Muscle of leg (tissue), 16 donors: ENCODE measurements at places on chromosomes 7 and 10. TPM values are rescaled to one million over a fixed set of nuclear protein-coding genes. Genes with fewer than 3 reads are reported as not detected.

DNA sequence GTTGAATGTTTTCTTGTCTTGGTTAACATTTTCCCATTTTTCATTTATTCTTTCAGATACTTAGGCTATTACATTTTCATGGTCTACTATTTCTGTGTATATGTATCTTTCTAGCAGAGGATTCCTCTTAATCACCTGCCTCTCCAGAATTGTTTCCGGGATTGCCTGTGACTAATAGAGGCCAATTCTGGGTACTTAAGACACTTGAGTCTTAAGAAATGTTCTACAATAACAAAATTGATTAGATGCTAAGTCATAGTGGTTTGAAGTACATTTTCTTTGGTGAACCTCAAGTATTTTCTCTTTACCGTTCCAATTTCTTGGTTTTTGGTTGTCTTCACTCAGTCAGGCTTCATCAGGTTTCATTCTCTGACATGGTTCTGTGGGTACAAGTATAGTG lies 26.4 kb downstream of the BBS9 start:
- DNase-seq: no peak

- DNase-seq: no peak
Measured at GRCh38 chr10:132336919-132337407, 5.0 kb downstream of the LRRC27 start.

- DNase-seq: no peak
Measured at GRCh38 chr7:151137791-151138152, 29.7 kb downstream of the GBX1 start.

GRCh38 chr10:100998991-100999741 lies 442 bp upstream of the LZTS2 start:
- DNase-seq: peak; percentile 95

GRCh38 chr7:139767561-139767982 lies 10.2 kb downstream of the HIPK2 start:
- DNase-seq: no peak

DNA sequence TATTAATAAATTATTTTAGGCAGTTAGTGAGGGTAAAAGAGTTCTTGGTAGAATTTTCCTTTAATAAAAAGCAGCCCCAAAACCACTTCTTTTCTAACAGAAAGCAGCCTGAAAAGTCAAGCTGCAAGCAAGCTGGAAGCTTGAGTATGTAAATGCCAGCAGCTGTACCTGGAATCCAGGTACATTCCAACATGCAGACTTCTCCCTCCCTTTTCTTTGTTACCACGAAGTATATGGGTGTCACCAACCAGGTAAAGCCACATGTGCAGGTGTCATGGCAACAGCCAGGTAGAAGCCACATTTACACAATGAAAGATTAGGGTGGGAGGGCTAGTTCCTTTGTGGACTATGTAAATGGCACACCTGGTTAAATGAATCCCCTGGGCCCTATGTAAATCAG lies 114.6 kb downstream of the EPC1 start:
- no peak for DNase-seq

DNA sequence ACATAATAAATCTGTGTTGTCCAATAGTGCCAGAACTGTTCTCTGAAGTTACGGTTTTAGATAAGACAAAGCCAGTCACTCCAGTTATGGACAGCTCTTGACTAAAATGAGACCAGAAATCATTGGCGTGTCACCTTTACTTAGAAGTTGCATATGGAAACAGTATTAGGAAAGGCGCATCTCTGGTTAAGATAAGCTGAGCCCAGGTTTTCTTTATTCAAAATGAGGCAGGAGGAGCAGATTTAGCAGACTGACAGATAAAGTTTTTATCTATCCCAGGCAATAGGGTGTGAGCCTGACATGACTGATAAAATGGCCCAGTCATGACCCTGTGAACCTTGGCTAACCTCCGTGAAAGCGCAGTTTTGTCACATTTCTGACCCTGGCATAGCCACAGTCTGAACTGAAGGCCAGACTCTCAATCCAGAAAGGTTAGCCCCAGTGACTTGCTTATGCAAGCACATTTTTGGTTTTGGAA lies 4.2 kb downstream of the CYP26A1 start:
- DNase-seq: no peak

DNA sequence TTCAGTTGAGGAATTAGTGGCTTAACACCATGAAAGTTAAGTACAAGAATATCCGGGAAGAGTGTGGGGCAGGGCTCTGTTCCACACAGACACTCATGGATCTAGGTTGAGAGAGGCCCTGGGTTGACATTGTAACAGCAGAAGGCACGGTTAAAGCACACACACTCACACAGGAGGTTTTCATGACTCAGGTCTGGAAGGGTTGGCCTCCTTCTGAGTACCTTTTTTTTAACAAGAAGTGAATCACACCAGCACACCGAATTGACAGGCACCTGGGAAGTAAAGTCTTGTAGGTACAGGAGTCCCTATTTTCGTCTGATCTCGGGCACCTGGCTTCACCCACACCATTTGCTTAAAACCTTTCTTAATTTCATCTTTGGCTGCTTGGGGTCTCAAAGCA lies 509.4 kb upstream of the ADARB2 start:
- DNase-seq: no peak

GRCh38 chr10:77846718-77847311 lies 79.7 kb downstream of the DLG5 start:
- DNase-seq: peak; percentile 82

- peak; percentile 77 for DNase-seq
Measured at GRCh38 chr10:11162828-11163599, 145.3 kb downstream of the CELF2 start.

DNA sequence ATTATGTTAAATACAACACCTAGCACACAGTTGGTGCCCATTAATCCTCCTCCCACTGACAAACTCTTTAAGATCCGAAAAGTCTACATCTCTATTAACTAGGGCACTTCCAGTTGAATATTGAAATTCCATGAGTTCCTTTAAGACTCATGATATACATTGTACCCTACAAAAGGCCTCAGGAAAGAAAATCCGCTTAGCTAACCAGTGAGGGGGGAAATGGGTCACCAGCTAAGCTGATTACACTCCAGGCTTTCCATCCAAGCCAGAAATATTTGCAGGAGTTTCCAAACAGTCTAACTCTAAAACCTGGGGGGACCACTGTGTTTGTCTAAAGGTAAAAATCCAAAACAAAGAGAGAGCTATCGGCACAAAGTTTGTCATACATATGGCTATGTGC lies 1.3 kb upstream of the LRIT2 start:
- no peak for DNase-seq

DNA sequence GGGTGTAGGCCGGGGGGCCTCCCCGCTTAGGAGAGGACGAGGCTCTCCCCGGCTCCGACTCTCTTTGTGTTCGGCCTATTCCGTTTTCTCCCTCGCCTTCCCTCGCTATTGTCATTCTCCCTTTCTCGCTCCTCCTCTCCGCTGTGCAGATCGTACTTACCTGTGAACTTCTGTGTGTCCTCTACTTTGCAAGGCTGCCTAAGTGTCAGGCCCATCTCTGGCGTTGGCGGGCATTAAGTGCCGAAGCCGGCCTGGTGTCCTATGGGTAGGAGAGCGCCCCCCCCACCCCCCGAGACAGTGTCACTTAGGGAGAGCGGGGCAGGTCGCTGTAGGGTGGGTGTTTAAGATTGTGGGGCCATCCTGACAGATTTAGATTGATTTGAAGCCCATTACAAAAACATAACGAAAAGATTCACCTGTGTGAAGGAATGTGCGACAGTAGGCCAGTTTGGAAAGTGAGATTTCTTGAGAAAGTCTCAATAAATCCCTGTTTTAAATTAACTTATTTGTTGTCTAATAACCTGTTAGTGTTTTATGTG lies 579 bp downstream of the RBM33 start:
- DNase-seq: peak; percentile 59

DNA sequence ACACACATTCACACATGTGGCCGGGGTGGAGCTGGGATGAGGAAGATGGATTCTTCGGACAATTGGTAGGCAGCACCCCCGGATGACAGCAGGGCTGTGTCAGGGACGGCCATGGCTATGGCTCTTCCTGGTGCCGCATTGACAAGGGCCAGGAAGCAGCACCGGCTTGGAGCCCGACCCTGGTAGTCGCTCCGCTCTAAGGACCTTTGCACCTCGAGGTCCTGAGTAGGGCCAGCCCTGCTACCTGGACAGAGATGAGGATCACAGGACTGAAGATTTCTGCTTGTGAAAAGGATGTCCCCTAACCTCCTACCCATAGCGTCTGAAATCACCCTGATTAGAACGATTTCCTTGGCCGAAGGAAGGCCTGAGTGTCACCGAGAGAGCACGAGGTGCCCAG lies 134.1 kb downstream of the ADARB2 start:
- DNase-seq: no peak

DNA sequence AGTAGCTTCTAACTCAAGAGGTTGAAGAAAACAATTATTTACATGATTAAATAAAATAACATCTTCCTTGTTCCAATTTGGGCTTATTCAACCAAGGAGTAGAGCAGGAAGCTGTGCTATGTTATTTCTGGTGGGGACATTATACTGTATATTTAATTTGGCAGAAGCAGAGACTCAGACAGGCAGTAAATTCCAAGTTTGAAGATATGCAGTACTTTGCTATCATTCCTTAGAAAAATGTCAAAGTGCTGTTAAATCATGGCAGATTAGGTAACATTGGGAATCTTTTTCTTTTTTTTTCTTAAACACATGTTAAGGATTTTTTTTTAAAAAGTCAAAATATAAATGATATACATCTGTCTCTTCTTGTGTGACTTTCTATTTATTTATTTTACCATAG lies 190.1 kb downstream of the SUGCT start:
- no peak for DNase-seq

DNA sequence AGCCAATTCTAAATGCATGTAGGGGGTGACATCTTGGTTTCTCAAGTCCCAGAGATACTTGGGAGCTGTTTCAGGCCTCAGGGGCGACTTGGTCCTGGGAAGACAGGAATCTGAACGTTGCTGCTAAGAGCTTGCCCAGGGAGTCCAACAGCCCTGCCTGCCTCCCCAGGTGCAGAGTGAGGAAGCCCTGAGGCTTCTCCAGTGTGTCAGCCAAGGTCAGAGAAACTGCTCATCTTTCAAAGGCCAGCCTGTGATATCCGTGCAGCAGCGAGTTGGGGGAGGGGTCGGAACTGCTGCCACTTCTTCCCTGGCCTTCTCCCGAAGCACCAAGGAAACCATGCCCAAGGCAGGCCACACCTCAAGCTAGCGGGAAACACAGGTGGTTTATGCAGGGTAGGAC lies 9.7 kb downstream of the GDF2 start:
- no peak for DNase-seq

DNA sequence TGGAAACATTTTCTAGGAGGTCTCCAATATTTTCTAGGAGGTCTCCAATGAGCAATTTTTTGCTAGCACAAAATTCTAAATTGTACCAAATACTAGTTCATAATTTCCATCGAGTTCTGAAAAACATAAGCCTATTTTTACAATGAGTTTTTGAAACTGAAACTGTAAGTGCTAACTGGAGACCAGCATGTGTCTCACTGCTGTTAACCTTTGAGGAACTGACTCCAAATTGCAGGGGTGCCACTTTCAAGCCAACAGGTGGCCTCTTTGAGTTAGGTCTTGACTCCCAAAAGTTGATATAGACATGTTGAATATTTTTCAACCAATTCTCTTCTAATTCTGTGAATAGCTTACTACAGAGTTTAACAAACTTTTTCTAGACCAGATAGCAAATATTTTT lies 58.8 kb downstream of the CAV1 start:
- DNase-seq: peak; percentile 49

DNA sequence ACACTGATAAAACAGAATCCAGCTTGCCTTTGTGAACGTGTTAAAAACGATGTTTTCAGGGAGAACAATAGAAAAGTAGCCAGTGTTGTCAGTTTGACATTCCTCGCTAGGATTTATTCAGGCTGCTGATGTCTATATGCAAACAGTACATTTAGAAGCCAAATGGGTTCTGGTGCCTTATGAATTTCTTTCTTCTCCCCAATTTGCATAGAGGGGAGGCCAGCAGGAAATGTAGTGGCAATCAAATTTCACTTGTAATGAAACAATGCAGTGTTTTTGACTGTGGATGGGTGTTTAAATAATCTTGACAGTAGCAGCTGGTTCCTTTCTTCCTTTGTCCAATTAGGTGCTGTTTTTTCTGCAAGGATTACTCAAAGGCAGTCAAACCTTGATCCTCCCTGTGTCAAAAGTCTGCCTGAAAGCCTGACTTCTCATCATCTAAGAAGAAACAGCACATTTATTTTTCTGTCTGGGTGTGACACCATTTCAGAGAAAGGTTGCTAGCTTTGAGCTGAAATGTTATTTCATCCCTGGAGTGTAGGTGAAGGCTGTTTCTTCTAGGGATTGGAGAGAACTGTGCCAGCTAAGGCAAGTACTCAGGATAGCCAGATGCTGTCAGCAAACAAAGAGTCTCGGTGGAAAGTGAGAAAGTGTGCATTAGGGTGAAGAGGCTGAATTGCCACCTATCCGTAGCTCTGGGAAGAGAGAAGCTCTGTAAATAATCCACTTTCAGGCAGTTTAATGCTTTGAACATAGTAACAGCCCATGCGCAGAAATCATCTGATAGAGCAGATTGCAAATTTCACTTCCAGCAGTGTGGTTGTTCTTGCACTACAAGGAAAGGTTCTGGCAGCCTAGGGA lies 36.6 kb upstream of the ZNRF2 start:
- DNase-seq: no peak

GRCh38 chr10:45599021-45599603 lies 73.5 kb downstream of the ZFAND4 start:
- DNase-seq: no peak

DNA sequence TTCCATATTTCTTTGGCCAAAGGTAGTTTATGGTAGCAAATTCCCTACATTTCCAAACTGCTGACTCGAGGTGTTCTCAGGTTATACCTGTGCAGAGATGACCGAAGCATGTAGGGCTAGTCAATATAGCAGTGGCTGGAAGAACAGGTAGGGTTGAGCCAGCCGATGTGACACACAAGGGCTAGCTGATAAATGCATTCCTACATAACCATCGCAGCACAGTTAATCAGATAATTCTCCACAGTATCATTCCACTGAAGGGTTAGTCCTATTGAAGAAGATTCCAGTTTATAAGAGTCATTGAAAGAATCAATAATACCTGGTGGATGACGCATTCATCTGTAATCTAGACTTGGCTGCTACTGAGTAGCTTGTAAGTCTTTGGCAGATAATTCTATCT lies 220.0 kb downstream of the KIF20B start:
- DNase-seq: no peak

DNA sequence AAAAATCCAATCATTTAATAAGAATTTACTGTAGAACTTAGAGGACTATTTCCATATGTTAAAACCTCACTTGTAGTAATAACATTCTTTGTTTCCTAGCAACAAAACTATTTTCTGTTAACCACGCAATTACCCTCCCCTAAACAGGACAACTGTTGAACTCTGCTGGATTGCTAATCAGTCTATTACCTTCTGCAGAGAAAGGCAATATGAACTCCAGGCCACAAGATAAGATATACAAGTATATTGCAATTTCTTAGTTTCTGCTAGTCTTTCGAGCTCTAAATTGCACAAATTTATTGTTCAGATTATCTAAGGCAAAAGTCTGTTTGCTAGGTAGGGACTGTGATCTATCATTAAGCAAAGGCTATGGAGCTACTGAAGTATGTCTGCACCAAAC lies 920.1 kb upstream of the LRRN3 start:
- peak; percentile 44 for DNase-seq

GRCh38 chr10:29324220-29324841 lies 35.5 kb downstream of the LYZL1 start:
- DNase-seq: no peak

GRCh38 chr10:22823109-22823508 lies 104.7 kb upstream of the ARMC3 start:
- no peak for DNase-seq

Gene ZNF511
- 22.3 TPM for total RNA-seq

Gene CFAP46
- total RNA-seq: 0.22 TPM

Gene SPDYE11
- total RNA-seq: 0.04 TPM

Gene SLC16A9
- total RNA-seq: 7.0 TPM

Gene IDI2
- not detected for total RNA-seq

Gene YKT6
- total RNA-seq: 37.9 TPM

Gene GPER1
- total RNA-seq: 9.6 TPM

Gene SGCE
- 150 TPM for total RNA-seq

Gene SFTPA1
- not detected for total RNA-seq

Gene AP3M1
- total RNA-seq: 28.4 TPM
